ENCODE measurements at places on chromosomes 4 and X.

DNA sequence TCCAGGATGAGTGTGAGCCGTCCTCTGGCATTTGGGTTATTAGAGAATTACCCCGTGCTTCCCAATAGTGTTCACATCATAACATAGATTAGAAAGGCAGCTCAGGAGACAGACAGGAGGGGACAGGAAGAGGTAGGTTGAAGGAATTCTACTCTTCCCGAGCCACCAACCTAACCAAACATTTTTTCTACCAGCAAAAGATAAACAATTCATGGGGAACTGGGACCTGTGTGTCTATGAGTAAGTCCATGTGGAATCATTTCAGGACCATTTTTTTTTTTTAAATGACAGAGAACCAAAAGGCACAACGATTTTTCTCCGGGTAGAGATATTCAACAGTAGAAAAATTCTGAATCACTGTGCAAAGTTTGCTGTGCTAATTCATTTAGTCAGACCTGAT lies 174.2 kb upstream of the ETNPPL start:
- DNase-seq: no peak

GRCh38 chr4:6449746-6450369 lies 22.6 kb downstream of the PPP2R2C start:
- DNase-seq: no peak

GRCh38 chrX:4181782-4182407 lies 468.4 kb upstream of the PRKX start:
- DNase-seq: no peak

DNA sequence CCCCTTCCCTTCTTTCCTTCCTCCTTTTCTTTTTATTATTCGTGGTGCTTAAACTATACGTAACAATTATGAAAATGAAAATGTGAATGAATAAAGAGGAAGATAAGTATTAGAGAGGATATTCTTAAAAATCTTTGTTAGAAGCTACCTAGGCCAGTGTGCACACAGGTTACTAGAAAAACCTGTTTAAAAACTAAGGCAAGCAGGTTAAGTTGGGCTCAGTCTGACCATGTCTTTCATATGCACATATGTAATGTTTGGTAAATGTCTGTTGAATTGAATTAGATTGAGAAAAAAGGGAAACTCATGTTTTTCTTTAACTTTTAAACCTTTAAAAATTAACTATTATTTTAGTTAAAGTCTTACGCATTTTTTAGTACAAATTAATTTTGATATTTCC lies 7.8 kb downstream of the SHROOM3 start:
- DNase-seq: no peak

DNA sequence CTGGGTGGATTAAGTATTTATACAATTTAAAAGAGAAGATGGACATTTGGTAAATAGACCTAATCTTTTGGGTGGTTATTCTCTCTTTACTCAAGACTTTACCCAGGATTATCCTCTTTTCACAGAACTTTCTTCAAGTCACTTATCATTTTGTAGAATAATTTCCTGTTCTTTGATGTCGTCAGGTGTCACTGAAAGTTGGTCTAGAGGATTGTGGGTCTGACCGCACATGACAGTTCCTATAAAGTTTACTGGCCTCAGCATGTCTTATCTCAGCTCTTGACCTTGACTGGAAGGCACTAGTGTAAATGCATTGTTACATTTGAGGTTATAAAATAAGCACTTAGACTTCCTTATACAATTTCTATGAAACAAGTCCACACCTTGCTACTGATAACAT lies 139.9 kb upstream of the SLC4A4 start:
- DNase-seq: peak; percentile 21

- DNase-seq: no peak
Observed at GRCh38 chr4:76278583-76278982, 27.1 kb downstream of the FAM47E start.

- DNase-seq: no peak
Observed at GRCh38 chr4:72391281-72391680, 177.7 kb downstream of the ADAMTS3 start.

- no peak for DNase-seq
Observed at GRCh38 chrX:132474544-132475248, 14.1 kb downstream of the MBNL3 start.

DNA sequence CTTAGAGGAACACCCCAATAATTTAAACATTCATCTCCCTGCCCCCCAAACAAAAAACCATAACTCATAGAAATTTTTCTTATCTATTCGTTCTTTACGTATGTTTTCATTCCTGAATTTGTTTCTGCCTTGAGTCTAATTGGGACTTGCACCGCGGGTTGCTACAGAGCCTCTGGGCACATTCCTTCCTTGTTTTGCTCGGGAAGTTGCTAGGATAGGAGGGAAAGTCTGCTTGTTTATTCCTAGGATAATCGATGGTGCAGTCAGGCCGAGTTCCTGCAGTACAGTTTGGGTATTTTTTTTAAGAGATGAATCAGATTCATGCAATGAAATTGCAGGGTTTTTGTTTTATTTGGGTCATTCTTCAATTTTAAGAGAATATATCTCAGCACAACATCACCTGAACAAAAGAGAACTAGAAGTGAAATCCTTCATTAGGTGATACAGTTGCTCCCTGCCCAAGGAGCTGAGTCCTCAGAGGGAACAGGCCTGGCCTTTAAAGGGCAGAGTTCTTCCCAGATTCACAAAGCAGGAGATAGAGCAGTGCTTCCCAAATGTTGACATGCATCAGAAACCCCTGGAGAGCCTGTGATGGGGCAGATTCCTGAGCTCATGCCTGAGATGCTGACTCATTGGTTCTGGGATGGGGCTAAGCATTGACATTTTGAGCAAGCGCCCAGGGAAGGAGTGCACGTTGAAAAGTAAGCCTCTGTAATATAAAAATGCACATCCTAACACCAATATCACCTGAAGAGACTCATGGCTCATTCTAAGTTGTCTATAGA lies 114.9 kb upstream of the FAM9B start:
- DNase-seq: no peak

DNA sequence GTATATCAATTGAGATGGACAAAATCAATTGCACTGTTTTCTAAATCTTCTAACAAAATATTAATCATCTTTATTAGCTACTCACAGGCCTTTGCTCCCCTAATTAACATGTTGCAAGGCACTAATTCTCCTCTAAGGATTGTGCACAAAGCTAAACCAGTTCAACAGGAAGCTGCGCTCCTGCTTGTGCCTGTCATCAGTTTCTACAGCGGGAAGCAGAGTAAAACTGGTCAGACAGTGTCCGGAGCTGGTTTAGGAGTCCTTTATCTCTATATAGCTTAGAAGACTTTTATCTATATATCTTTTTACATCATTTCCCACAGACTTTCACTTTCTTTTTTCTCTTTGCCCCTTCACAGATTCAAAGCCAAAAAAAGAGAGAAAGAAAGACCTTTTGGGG lies 79.1 kb downstream of the ELOVL6 start:
- no peak for DNase-seq

DNA sequence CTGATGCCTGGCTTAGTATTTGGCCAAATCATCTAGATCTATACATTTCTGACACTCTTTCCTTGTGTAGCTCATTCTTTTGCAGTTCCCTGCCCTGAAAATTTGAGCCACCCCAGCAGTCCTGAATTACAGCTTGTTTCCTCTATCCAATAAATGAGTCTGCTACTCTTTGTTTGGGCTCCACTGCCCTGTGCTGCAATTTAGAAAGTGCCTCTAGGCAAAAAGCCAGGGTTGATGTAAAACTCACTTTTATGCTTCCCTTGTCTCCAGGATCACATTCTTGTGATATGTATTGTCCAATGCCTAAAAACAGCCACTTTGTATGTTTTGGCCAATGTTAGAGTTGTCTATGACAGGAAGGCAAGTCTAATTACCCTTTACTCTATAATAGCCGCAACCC lies 101.7 kb upstream of the MAP3K15 start:
- no peak for DNase-seq

- no peak for DNase-seq
Observed at GRCh38 chr4:25030277-25031076, at the start of gene LGI2. Gene LGI2, minus strand, starts transcription at chr4:25030946. Its CDS starts 253 bp downstream, at chr4:25030693.

DNA sequence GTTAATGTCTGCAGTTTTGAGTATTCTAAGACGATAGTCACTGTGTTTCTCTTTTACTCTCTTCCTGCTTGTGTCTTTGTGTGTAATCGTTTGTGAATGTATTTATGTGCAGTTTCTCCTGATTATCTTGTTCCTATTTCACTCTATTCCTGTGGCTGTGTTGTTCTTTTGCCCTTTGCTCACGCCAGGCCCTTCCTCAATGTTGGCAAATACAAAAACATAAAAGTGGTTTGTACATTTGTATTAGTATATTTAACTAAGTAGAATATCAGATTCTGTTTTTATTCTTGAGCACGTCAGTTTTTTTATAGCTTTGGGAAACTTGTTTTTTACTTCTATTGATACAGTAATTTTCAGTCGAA lies 107.6 kb upstream of the BMPR1B start:
- no peak for DNase-seq

GRCh38 chr4:174358410-174358809 lies 74.7 kb downstream of the CEP44 start:
- DNase-seq: no peak

GRCh38 chr4:133544097-133544496 lies 395.0 kb downstream of the PCDH10 start:
- no peak for DNase-seq

DNA sequence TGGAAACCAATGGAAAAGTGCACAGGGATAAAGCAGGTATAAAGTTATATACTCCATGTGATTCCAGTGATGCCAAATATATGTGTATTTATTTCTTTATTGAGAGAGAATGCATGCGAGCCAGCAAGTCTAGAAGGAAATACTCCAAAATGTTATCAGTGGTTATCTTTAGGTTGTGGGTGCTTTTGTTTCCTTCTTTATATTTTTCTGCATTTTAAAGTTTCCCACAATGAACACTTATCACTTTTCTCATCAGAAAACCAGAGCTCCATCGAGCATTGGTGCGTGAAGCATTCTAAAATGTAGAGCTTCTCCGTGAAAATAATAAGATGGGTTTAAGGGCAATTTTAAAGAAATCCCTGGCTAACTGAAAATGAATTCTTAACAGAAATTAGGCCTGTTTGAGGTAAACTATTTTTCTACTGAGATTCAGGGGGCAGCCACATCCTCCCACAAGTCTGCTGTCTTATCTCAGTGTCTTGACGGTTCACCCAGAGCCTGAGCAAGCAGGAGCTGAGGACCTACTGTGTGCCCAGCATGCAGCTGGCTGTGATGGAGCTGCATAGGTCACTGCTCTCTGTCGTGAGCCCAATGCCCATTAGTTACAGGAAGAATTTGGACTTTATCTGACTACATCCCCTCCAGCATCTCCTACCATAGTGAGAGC lies 18.7 kb upstream of the CD40LG start:
- no peak for DNase-seq

DNA sequence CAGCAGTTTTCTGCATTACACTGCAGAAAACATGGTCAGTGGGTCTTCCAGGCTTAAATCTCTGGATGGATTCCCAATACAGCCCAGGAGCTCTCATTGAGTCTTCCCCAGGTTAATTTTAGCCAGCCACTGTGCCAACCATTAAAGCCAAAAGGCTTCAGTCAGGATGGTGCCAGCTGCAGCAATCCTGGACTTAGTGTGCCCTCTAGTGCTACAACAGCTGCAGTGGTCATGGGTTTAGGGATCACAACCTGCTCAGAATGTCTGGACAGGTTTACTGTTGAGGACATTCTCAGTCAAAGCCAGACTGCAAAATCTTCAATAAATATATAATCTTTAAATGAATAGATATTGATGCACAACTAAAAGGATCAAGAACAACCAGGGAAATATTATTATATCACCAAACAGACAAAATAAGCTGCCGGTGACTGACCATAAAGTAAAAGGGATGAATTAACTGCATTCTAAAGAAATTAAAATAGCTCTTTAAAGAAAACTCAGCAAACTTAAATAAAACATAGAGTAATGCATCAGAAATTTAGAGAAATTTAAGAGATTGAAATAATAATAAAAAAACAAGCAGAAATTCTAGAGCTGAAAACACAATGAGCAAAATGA lies 639.9 kb downstream of the SPOCK3 start:
- no peak for DNase-seq
